ENCODE measurements at places on chromosomes 12 and 14. TPM values are rescaled to one million over a fixed set of nuclear protein-coding genes. Genes with fewer than 3 reads are reported as not detected.

The FLVCR2 gene
- 15.8 TPM for total RNA-seq

The HOXC5 gene
- total RNA-seq = not detected

The NID2 gene
- 39.2 TPM for total RNA-seq

The FGF23 gene
- not detected for total RNA-seq

The FAM90A1 gene
- total RNA-seq = not detected

The PARP2 gene
- total RNA-seq = 9.0 TPM

The TROAP gene
- total RNA-seq = 4.3 TPM

The KCNA5 gene
- not detected for total RNA-seq

All from dermis blood vessel endothelial cell (primary cell).